ENCODE measurements at places on chromosomes 6 and 20.
A peak's percentile ranks its signal among the peaks of the same experiment; 100 is the strongest.

GRCh38 chr20:26167499-26167898, 470.8 kb upstream of the ZNF337 start:
- H3K27me3 ChIP-seq, result no peaks in the 10 kb centered on the region
- H3K4me3 ChIP-seq, result no peak overlapping the region
- no peak overlapping the region for H3K27ac ChIP-seq
- H3K4me1 ChIP-seq, result no peaks in the 10 kb centered on the region
- peak; percentile 36 for DNase-seq

DNA sequence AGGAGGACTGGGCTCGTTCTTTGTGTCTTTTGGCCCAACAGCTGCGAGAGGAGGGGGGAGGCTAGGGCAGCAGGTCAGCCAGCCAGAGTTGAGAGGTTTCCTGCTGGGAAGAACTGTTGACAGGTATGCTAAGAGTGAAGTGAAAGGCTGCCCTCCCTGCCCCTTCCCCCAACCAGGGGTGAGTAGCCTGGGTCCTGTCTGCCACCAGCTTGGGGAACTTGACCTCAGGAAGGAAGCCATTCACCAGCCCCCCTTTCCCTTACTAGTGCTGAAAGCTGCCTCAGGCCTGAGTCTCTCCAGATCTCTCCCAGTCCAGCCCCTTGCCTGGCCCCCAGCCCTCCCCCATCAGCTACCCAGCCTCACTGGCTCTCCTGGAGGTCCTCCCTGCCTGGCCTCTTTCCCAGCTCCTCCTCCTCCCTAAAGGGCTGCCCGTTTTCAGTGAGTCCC, 20.7 kb upstream of the ZNF76 start:
- H3K4me1 ChIP-seq, result no peaks in the 10 kb centered on the region
- peaks cover 2% of the 10 kb centered on the region for H3K36me3 ChIP-seq

GRCh38 chr20:2314759-2315439, 19.1 kb downstream of the TGM3 start:
- no peaks in the 10 kb centered on the region for H3K36me3 ChIP-seq
- H3K27me3 ChIP-seq, result no peaks in the 10 kb centered on the region
- no peak overlapping the region for H3K4me3 ChIP-seq
- no peak for DNase-seq
- no peaks in the 10 kb centered on the region for H3K4me1 ChIP-seq
- H3K27ac ChIP-seq, result no peak overlapping the region

GRCh38 chr6:49919261-49919660, 44.7 kb downstream of the DEFB114 start:
- no peaks in the 10 kb centered on the region for H3K4me1 ChIP-seq
- H3K27ac ChIP-seq, result no peak overlapping the region
- H3K4me3 ChIP-seq, result no peak overlapping the region
- no peaks in the 10 kb centered on the region for H3K36me3 ChIP-seq

DNA sequence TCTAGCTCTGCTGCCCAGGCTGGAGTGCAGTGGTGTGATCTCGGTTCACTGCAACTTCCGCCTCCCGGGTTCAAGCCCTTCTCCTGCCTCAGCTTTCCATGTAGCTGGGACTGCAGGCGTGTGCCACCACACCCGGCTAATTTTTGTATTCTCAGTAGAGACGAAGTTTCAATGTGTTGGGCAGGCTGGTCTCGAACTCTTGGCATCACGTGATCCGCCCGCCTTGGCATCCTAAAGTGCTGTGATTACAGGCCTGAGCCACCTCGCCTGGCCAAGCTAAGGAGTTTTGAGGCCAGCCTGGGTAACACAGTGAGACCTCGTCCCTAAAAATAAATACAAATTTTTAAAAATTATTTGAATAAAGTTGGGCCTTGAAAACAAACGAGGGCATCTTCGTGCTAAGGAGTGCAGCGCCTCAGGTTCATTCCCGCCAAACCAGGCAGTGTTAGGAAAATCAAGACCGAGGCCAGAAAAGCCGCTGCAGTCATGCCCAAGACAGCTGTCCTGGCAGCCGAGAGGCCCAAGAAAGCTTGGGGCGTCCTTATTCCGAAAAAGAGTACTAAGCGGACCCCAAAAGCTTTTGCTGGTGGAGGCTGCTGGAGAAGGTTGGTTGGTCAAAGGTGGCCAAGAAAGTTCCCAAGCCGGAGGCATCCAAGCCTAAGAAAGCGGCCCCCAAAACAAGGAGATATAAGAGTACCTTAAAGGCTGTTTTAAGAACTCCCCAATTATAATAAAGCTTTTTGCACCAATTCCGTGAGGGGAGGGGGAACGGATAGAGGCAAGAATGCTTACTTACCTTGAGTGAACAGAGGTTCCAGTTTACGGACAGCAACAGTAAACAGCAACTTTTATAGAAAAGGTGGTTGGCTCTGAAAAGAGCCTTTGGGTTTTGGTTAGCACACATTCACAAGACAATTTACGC, 109.0 kb downstream of the HFE start:
- peaks cover 10% of the 10 kb centered on the region for H3K4me1 ChIP-seq
- H3K27me3 ChIP-seq, result no peaks in the 10 kb centered on the region
- no peaks in the 10 kb centered on the region for H3K36me3 ChIP-seq

- H3K27ac ChIP-seq, result no peak overlapping the region
- no peaks in the 10 kb centered on the region for H3K4me1 ChIP-seq
- H3K27me3 ChIP-seq, result no peaks in the 10 kb centered on the region
- no peak overlapping the region for H3K4me3 ChIP-seq
- DNase-seq, result no peak
Observed at GRCh38 chr6:14826456-14826855, 419.4 kb upstream of the JARID2 start.

DNA sequence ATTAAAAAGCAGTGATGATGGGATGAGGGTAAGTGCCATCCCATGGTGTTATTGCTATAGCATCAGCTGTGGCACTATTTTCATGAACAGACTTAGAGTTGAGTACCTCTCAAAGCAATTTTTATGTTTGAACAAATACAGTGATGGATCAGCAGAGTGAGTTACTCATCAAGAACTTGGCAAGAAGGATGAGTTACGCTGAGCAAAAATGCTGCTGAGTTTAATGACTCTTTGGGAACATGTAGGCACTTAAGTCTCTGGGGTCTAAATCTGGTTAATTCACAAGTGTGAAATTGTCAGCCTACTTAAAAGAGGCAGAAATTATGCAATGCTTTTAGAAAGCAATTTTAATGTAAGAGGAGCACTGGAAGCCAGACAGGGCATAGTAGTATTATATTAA, 78.5 kb upstream of the AHI1 start:
- H3K36me3 ChIP-seq, result no peaks in the 10 kb centered on the region
- H3K4me3 ChIP-seq, result no peak overlapping the region
- no peak overlapping the region for H3K27ac ChIP-seq
- no peaks in the 10 kb centered on the region for H3K27me3 ChIP-seq

GRCh38 chr6:26275663-26276062, 89.3 kb upstream of the BTN3A2 start:
- no peaks in the 10 kb centered on the region for H3K36me3 ChIP-seq
- no peaks in the 10 kb centered on the region for H3K27me3 ChIP-seq
- H3K4me1 ChIP-seq, result peaks cover 2% of the 10 kb centered on the region

GRCh38 chr6:107009499-107009898, 18.5 kb upstream of the MTRES1 start:
- no peak overlapping the region for H3K4me3 ChIP-seq
- H3K27ac ChIP-seq, result no peak overlapping the region
- H3K4me1 ChIP-seq, result no peaks in the 10 kb centered on the region

Measured in kidney (tissue), 22 donors.